ENCODE measurements at places on chromosomes 7 and 10. TPM values are rescaled to one million over a fixed set of nuclear protein-coding genes. Genes with fewer than 3 reads are reported as not detected.
A peak's percentile ranks its signal among the peaks of the same experiment; 100 is the strongest.

ITPRID1 gene
- not detected for total RNA-seq

UPK3B gene
- total RNA-seq = not detected

DNA sequence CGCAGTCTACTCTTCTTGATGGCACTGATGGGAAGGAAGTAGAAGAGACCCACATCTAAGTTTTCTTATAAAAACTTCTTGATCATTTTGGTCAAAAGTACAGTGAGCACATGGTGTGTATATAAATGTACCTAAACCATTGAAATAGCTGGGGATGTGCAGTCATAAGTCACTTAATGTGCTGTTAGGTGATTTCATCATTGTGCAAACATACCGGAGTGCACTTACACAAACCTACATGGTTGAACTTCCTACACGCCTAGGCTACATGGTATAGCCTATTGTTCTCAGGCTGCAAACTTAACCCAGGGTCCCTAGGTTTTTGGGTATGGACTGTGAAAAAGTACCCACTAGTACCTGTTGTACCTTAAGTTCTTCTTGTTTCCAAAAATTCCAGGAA lies 123.3 kb upstream of the ZNF438 start:
- H3K4me1 ChIP-seq = peaks cover 21% of the 10 kb centered on the region
- no peak overlapping the region for H3K4me3 ChIP-seq
- H3K36me3 ChIP-seq = no peaks in the 10 kb centered on the region
- H3K27me3 ChIP-seq = no peaks in the 10 kb centered on the region

LIPK gene
- not detected for total RNA-seq

GRCh38 chr10:11225935-11226334 lies 208.3 kb downstream of the CELF2 start:
- H3K36me3 ChIP-seq = no peaks in the 10 kb centered on the region
- DNase-seq = no peak
- no peak overlapping the region for H3K4me3 ChIP-seq
- no peaks in the 10 kb centered on the region for H3K4me1 ChIP-seq
- H3K27me3 ChIP-seq = no peaks in the 10 kb centered on the region

DNA sequence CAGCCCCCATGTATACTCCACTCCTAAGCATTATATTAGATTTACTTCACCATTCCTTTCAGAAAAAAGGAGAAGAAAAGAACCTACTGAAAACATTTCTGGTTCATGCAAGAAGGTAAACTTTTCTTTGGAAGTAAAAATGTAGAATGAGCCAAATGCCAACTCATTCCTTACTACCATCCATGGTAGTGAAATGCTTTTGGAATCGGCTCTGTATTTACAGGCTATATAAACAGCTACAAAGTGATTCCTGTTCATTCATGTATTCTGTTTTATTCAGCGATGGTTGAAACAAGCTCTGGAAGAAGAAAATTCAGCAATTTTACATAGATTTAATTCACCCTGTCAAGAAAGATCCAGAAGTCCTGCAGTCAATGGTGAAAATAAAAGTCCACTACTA lies 91.6 kb downstream of the KMT2E start:
- no peak for DNase-seq
- no peaks in the 10 kb centered on the region for H3K4me1 ChIP-seq
- H3K36me3 ChIP-seq = peaks cover 84% of the 10 kb centered on the region

GRCh38 chr10:44673245-44673983 lies 237.7 kb upstream of the TMEM72 start:
- H3K4me1 ChIP-seq = peaks cover 11% of the 10 kb centered on the region
- no peaks in the 10 kb centered on the region for H3K36me3 ChIP-seq
- no peak overlapping the region for H3K4me3 ChIP-seq
- DNase-seq = no peak
- H3K27ac ChIP-seq = no peak overlapping the region
- 0 out of 2 replicates have a peak, but pooled peaks cover 3% of the 10 kb centered on the region for H3K27me3 ChIP-seq

SLC25A13 gene
- 78.1 TPM for total RNA-seq

- H3K4me1 ChIP-seq = no peaks in the 10 kb centered on the region
- no peak overlapping the region for H3K27ac ChIP-seq
- H3K36me3 ChIP-seq = no peaks in the 10 kb centered on the region
- no peak for DNase-seq
- no peaks in the 10 kb centered on the region for H3K27me3 ChIP-seq
Observed at GRCh38 chr7:124318721-124319450, 286.0 kb upstream of the TMEM229A start.

DNA sequence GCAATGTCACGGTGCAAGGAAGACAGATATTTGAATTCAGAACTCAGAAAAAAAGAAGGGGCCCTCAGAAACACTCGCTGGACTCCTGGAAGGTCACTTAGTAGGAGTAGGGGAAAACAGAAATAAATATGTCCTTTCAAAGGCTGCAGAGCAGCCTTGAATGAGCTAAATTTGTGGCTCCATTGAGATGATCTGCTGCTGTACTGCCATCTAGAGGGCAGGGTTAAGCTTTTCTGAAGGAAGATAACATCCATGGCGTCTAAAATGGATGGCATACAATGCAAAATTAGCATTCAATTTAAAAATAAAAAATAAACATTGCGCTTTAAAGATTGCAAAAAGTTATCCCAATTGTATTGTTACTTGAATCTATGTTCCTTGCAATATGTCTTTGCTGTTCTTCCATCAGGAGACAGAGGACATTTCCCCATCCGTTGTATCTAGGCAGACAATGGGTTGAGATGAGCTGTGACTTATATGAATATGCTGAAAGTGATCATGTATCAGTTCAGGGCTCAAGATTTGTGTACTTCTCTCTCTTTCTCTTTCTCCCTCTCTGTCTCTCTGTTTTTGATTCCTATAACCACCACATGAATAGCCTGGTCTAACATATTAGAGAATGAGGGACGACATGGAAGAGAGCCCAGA lies 642.2 kb downstream of the SH2D4B start:
- no peaks in the 10 kb centered on the region for H3K4me1 ChIP-seq
- DNase-seq = no peak
- no peak overlapping the region for H3K27ac ChIP-seq

GRCh38 chr10:93458821-93459257 lies 23.3 kb downstream of the MYOF start:
- peak overlapping the region; percentile 86 for H3K27ac ChIP-seq
- DNase-seq = peak; percentile 99
- H3K36me3 ChIP-seq = peaks cover 53% of the 10 kb centered on the region
- no peak overlapping the region for H3K4me3 ChIP-seq
- H3K27me3 ChIP-seq = no peaks in the 10 kb centered on the region

CALN1 gene
- not detected for total RNA-seq

DNA sequence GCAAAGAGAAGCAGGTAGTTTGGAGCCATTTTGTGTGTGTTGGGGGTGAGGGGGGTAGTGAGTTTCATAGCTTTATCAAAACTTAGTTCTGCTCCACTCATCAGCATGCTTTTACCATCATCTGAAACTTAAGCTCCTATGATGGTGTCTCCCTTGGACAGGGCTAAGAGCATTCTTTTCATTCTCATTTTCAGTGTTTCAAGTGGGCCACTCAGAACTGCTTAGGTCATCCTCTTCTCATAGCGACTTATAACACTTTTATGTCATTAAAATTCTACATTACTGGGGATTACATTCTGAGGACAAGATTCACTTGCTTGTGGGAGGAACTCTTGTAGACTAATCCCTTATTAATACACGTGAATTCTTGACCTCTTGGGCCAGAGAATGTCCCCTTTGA lies 649.4 kb downstream of the SUGCT start:
- no peak overlapping the region for H3K4me3 ChIP-seq
- no peaks in the 10 kb centered on the region for H3K36me3 ChIP-seq
- no peak for DNase-seq
- no peak overlapping the region for H3K27ac ChIP-seq
- no peaks in the 10 kb centered on the region for H3K27me3 ChIP-seq
- no peaks in the 10 kb centered on the region for H3K4me1 ChIP-seq

PRPF18 gene
- total RNA-seq = 54.8 TPM

All from SJSA1 (cell line).